ENCODE measurements at places on chromosomes 13 and 19. TPM values are rescaled to one million over a fixed set of nuclear protein-coding genes. Genes with fewer than 3 reads are reported as not detected.

Gene CDK8
- total RNA-seq = 20.0 TPM

Gene ADAMTSL5
- 5.4 TPM for total RNA-seq

Gene CRB3
- 0.26 TPM for total RNA-seq

DNA sequence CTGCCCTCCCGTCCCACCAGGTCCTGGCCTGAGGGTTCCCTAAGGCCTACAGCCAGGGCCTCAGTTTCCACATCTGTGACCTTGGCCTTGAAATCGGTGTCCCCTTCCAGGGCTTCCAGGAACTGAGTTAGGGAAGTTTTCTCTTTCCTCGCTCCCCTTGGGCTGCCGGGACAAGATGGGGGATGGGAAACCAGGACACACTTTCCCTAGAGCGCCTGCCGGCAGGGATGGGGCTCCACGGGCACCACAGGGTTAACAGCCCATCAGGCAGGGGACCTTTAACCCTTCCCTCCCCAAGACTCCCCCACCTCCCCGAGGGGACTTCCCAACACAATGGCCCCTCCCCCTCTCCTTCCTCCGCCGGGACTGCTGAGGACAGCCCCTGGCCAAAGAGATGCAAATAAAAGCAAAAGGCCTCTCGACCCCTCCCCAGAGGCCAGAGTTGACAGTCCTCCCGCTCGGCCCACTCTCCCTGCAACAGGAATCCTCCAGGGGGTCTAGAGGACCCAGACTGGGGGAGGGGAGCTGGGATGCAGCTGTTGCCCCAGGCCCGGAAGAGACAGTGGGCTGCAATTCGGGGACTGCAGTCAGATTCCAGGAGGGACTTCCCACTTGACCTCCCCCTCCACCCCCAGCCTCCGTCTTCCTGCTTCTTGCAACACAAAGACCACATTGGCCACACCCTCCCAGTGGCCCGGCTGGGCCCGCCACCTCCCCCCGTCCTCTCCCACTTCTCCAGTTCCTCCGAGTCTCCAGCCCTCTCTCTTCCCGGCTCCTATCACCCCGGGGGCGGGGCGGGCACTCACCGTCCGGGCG, 3.4 kb downstream of the BBC3 start:
- peak overlapping the region; percentile 88 for H3K4me3 ChIP-seq
- H3K27ac ChIP-seq = peak overlapping the region; percentile 92
- peaks cover 14% of the 10 kb centered on the region for H3K36me3 ChIP-seq
- H3K4me1 ChIP-seq = peaks cover 25% of the 10 kb centered on the region
- peak; percentile 90 for DNase-seq
- H3K27me3 ChIP-seq = no peaks in the 10 kb centered on the region

- peaks cover 5% of the 10 kb centered on the region for H3K36me3 ChIP-seq
- H3K4me1 ChIP-seq = peaks cover 30% of the 10 kb centered on the region
- H3K4me3 ChIP-seq = peak overlapping the region; percentile 90
- peak; percentile 72 for DNase-seq
- no peaks in the 10 kb centered on the region for H3K27me3 ChIP-seq
Observed at GRCh38 chr19:573519-573825, 1.1 kb downstream of the BSG start.

DNA sequence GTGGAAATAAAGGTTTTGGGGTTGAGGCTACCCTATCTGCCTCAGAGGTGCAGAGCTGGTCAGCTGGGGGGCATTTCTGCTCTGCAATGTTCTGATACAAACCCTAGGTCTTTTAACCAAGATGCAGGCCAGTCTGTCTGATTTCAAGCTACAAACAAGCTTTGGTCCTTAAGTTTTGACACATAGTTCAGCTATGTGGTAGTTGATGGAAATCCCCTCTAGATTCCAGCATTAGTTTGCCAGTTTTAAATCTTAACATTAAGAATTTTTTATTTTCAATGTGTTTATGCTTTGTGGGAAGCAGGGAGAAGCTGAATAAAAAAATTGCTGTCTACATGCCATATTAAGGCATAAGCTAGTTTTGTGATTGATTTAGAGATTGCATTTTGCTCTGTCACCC, 225.7 kb downstream of the LMO7 start:
- H3K27me3 ChIP-seq = peaks cover 2% of the 10 kb centered on the region
- no peak for DNase-seq
- peaks cover 2% of the 10 kb centered on the region for H3K36me3 ChIP-seq
- no peaks in the 10 kb centered on the region for H3K4me1 ChIP-seq
- no peak overlapping the region for H3K27ac ChIP-seq
- H3K4me3 ChIP-seq = no peak overlapping the region

DNA sequence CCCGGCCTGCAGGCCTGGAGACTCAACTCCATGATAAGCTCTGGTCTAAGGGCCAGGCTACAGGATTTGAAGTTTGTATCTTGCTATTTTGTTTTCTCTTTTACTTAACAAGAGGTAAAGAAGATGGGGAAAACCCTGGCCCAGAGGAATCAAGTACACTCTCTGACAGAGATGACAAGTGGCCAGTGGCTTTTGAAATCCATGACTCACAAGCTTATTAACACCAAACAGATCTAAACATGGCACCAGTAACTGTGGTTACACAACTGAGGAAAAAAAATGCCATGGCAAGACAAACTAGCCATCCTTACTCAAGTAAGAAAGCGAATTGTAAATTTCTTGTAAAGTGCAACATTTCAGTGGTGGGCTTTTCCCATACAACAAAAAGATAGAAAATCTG, 72.6 kb upstream of the SERTM1 start:
- H3K27me3 ChIP-seq = no peaks in the 10 kb centered on the region
- H3K27ac ChIP-seq = no peak overlapping the region
- H3K36me3 ChIP-seq = no peaks in the 10 kb centered on the region
- H3K4me1 ChIP-seq = no peaks in the 10 kb centered on the region
- DNase-seq = no peak
- no peak overlapping the region for H3K4me3 ChIP-seq

GRCh38 chr19:33203529-33203928, 9.4 kb downstream of the LRP3 start:
- no peak overlapping the region for H3K27ac ChIP-seq
- no peak for DNase-seq
- H3K4me1 ChIP-seq = no peaks in the 10 kb centered on the region
- H3K36me3 ChIP-seq = no peaks in the 10 kb centered on the region
- no peaks in the 10 kb centered on the region for H3K27me3 ChIP-seq

GRCh38 chr13:44303681-44304432, 69.8 kb upstream of the SERP2 start:
- H3K27ac ChIP-seq = no peak overlapping the region
- peaks cover 2% of the 10 kb centered on the region for H3K27me3 ChIP-seq
- H3K4me1 ChIP-seq = peaks cover 35% of the 10 kb centered on the region
- no peaks in the 10 kb centered on the region for H3K36me3 ChIP-seq

DNA sequence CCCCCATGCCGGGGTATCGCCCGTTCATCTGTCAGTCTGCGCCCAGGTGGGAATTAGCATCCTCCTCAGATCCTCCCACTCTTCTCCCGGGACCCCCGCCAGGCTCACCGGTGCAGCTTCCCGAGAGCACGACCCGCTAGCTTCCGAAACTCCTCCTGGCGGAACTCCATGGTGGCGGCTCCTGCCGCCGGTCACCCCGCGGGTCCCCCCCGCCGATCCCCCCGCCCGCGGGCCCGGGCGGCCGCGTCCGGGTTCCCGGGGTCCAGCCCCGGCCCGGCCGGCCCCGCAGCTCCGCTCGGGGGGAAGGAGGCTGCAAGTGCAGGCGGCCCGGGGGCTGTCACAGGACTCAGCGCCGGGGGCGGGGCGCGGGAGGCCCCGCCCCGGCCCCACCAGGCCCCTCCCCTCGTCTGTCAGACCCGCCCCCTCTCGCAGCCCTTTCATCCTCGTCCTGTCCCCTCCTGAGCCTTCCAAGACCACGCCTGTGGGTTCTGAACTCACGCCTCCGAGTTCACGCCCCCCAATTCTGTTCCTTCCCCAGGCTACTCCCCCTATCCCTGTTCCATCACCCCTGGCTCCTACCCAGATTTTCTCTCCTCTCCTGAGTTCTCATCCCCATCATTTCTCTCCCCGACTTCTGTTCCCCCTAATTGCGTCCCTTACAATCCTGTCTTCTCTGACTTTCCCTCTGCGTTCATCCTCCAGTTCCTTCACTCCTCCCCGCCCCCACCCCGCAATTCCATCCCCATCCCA, at the start of gene SLC17A7:
Gene SLC17A7 (minus strand): TSS at position 318 of the 750 bp plus-strand sequence. CDS start 148 bp downstream, at position 170.
- peaks cover 42% of the 10 kb centered on the region for H3K4me1 ChIP-seq
- peaks cover 60% of the 10 kb centered on the region for H3K27me3 ChIP-seq
- H3K27ac ChIP-seq = peak within 1 kb of the TSS; percentile 70
- H3K4me3 ChIP-seq = peak within 1 kb of the TSS; percentile 89
- H3K36me3 ChIP-seq = peaks cover 10% of the 10 kb centered on the region
- peak; percentile 82 for DNase-seq

GRCh38 chr19:18344582-18344950, 4.2 kb downstream of the PGPEP1 start:
- no peak overlapping the region for H3K27ac ChIP-seq
- no peak for DNase-seq
- no peaks in the 10 kb centered on the region for H3K27me3 ChIP-seq
- no peak overlapping the region for H3K4me3 ChIP-seq
- peaks cover 8% of the 10 kb centered on the region for H3K4me1 ChIP-seq

DNA sequence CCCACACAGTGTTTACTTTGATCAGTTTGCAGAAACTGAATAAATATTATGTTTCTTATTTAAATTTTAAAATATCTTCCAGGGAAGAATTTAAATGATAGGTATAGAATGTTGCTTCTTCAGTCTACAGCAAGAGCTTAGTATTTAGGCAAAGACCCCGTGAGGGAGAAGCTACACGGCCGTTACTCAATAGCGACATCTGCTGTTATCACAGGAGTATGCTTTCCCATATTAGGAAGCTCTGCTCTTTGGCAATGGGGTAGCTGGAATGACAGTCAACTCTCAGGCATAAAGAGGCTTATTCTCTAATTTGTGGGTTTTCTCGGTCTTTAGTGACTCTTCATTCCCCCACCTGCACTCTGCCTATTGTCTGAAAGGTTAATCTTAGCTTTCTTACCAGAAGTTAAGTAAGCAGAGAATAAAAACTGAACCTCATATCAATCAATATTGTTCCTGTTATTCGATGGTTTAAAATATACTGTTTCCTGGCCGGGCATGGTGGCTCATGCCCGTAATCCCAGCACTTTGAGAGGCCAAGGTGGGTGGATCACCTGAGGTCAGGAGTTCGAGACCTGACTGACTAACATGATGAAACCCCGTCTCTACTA, 13.2 kb upstream of the LHFPL6 start:
- no peaks in the 10 kb centered on the region for H3K4me1 ChIP-seq
- H3K4me3 ChIP-seq = no peak overlapping the region
- DNase-seq = peak; percentile 81
- peaks cover 24% of the 10 kb centered on the region for H3K27me3 ChIP-seq

DNA sequence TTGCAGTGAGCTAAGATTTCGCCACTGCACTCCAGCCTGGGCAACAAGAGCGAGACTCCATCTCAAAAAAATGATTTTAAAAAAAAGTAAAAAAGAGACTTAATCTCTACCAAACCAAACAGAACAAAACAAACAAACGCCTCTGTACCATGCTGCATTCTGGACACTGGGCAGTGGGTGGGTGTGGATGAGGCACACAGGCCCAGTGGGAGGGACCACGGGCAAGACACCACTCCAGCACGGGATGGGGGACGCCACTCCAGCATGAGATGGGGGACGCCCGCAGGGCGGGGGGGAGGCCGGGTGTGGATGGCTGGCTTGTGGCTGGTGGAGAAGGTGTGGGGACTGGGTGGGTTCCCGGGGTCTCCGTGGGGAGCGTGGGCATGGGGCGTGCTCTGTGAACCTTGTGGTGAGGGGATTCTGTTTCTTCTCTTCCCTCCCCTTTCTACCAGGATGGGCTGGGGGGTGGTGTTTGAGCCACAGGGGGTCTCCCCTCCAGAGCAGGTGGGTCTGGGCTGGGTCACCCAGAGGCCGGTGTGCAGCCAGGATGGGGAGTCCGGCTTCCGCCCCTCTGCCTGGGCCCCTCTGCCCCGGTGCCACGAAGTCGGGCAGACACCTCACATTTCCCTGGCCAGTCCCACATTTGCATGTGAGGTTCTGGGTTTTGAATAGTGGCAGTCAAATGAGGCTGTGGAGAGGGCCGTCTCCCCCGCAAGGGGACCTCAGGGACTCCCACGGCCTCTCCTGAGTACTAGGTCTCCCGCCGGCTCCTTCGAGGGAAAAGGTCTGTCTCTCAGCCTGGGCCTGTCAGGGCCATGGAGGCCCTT, 23.9 kb upstream of the MATK start:
- H3K36me3 ChIP-seq = peaks cover 4% of the 10 kb centered on the region
- peaks cover 2% of the 10 kb centered on the region for H3K27me3 ChIP-seq
- H3K4me3 ChIP-seq = no peak overlapping the region
- DNase-seq = no peak
- H3K4me1 ChIP-seq = peaks cover 39% of the 10 kb centered on the region

GRCh38 chr13:98581971-98582702, 5.2 kb upstream of the STK24 start:
- H3K27me3 ChIP-seq = no peaks in the 10 kb centered on the region
- peaks cover 28% of the 10 kb centered on the region for H3K4me1 ChIP-seq
- no peak overlapping the region for H3K27ac ChIP-seq
- no peak overlapping the region for H3K4me3 ChIP-seq
- no peak for DNase-seq

DNA sequence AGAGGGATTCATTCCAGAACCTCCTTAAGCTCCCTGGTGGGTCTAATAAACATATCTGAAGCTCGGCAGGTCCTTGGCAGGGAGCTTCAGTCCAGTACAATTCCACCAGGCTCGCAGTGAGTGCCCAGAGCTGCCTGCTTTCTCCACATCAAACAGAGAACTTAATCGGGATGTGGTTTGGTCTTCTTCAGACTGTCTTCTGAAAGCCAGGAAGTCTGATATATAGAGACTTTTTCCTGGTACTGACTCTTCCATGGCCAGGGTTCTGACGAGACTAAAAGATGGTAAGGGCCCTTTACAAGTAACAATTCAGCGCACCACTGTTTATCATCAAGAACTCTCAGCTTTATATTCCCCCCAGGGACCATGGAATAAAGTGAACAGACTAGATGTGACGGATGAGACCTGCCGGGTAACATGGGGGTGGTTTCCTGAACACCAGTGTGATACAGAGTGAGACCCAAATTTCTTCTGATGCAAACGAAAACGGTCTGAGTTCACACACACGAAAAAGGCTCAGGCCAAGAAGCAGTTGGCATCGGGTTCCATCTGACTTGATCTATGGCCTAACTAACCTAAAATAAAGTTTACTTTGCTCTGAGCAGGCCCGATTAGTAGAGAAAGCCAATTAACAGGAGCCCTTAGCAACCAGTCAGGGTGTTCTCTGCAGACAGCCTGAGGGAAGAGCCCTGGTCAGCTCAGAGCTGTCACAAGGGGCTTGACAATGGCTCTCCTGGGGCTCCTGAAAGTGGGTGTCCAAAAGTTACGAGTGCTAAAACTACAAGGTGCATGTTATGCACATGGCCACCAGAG, 29.0 kb downstream of the RANBP3 start:
- peak; percentile 70 for DNase-seq
- peak overlapping the region; percentile 80 for H3K4me3 ChIP-seq
- H3K27me3 ChIP-seq = no peaks in the 10 kb centered on the region
- H3K27ac ChIP-seq = peak overlapping the region; percentile 94
- peaks cover 64% of the 10 kb centered on the region for H3K4me1 ChIP-seq

GRCh38 chr13:75405976-75406703, 75.8 kb downstream of the TBC1D4 start:
- no peak overlapping the region for H3K27ac ChIP-seq
- peak; percentile 31 for DNase-seq
- no peak overlapping the region for H3K4me3 ChIP-seq
- H3K36me3 ChIP-seq = no peaks in the 10 kb centered on the region
- peaks cover 12% of the 10 kb centered on the region for H3K27me3 ChIP-seq
- H3K4me1 ChIP-seq = no peaks in the 10 kb centered on the region

All from activated CD4-positive, alpha-beta T cell treated with anti-CD3 and anti-CD28 coated beads, Interleukin-2, amount 10 ng/mL, durations not matched to agents 24 days and 14 days (primary cell).